Central memory CD8-positive, alpha-beta T cell (primary cell): ENCODE measurements at places on chromosomes 3 and 15.

- no peak for DNase-seq
- H3K27ac ChIP-seq = no peak overlapping the region
- no peak overlapping the region for H3K4me3 ChIP-seq
- H3K36me3 ChIP-seq = peaks cover 4% of the 10 kb centered on the region
- H3K27me3 ChIP-seq = no peaks in the 10 kb centered on the region
These were observed 123.6 kb upstream of the SKOR1 start for GRCh38 chr15:67701669-67702068.

GRCh38 chr3:138686771-138687221, 78.2 kb downstream of the FAIM start:
- peak overlapping the region; percentile 16 for H3K27ac ChIP-seq
- H3K4me1 ChIP-seq = peaks cover 8% of the 10 kb centered on the region
- DNase-seq = no peak
- H3K36me3 ChIP-seq = peaks cover 21% of the 10 kb centered on the region
- no peak overlapping the region for H3K4me3 ChIP-seq

DNA sequence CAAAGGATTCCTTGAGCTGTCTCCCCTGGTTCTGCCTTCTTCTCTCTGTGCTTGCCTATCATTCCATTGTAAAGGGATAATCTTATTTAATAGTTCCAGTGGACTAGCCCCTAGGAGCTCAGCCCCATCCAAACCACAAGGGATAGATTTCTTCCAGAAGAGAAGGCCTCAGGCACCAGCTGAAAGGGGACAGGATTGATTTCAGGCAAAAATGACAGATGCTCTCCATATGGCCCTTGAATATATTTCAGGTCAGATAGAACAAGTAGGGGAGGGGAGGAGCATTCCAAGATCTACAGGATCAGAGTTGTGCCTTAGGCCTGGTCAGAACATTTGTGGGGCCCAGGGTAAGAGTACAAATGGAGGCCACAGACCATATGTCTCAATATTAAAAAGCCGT, 85.3 kb downstream of the RPLP1 start:
- no peak for DNase-seq
- no peaks in the 10 kb centered on the region for H3K4me1 ChIP-seq
- no peak overlapping the region for H3K4me3 ChIP-seq
- H3K27ac ChIP-seq = no peak overlapping the region
- peaks cover 12% of the 10 kb centered on the region for H3K27me3 ChIP-seq

GRCh38 chr3:71979175-71979574, 194.2 kb upstream of the PROK2 start:
- H3K4me3 ChIP-seq = no peak overlapping the region
- DNase-seq = no peak
- peaks cover 53% of the 10 kb centered on the region for H3K27me3 ChIP-seq
- H3K4me1 ChIP-seq = peaks cover 9% of the 10 kb centered on the region

GRCh38 chr3:65664446-65664845, 374.3 kb downstream of the MAGI1 start:
- no peak overlapping the region for H3K27ac ChIP-seq
- no peak for DNase-seq
- no peak overlapping the region for H3K4me3 ChIP-seq
- no peaks in the 10 kb centered on the region for H3K36me3 ChIP-seq
- no peaks in the 10 kb centered on the region for H3K4me1 ChIP-seq

DNA sequence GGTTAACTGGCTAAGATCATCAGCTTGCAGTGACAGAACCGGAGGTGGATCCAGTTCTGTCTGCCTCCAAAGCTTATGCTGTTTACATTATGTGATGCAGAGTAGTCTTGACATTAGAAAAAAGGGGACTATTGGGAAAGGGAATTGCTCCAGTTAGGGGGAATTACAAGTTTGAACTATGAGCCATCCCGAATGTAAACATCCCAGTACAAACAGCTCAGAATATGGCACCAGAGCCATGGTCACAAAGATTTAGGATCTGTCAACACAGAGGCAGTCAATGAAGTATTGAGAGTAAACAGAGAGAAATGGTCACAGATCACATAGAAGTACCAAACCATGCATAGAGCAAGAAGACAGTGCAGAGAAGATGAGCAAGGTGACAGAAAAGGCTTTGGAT, 39.8 kb upstream of the CRTC3 start:
- no peak overlapping the region for H3K27ac ChIP-seq
- DNase-seq = no peak
- no peaks in the 10 kb centered on the region for H3K27me3 ChIP-seq
- peaks cover 82% of the 10 kb centered on the region for H3K36me3 ChIP-seq

GRCh38 chr3:158102242-158103080, 3.8 kb downstream of the SHOX2 start:
- peaks cover 100% of the 10 kb centered on the region for H3K27me3 ChIP-seq
- DNase-seq = no peak
- H3K4me3 ChIP-seq = no peak overlapping the region
- no peak overlapping the region for H3K27ac ChIP-seq

- DNase-seq = no peak
- H3K36me3 ChIP-seq = peaks cover 9% of the 10 kb centered on the region
- H3K27me3 ChIP-seq = peaks cover 71% of the 10 kb centered on the region
- H3K4me3 ChIP-seq = no peak overlapping the region
These were observed 150.5 kb upstream of the THBS1 start for GRCh38 chr15:39430389-39430788.

DNA sequence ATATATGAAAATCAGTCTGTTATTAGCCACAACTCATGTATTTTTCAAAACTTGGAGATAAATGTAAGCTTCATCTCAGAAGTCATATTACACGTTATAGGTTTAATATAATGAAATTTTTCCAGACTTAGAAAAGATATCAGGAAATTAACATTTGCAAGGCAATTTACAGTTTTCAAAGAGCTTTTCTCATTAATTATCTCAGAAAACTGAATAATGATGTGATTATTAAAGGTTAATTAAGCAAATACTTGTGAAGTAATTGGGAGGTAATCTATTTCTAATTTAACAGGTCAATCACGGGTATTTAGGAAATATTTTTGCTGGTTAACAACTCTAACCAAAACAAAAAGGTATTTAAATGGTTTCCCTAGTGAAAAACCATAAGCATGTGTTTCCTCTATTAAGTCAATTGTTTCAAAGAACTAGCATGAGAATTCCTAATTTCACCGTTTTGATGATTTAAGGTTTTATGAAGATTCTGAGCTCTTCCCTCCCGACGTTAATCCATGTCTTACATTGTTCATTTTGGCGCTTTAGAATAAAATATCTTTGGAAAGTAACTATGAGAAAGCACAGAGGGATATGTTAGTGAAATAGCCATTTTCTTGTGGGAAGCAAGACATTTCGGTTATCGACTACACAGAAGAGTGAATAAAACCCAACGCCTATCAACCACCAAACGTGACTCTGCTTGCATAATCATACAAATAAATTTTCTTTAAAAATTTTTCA, 1.5 kb upstream of the NEO1 start:
- H3K4me3 ChIP-seq = peak overlapping the region; percentile 87
- peak overlapping the region; percentile 18 for H3K27ac ChIP-seq
- DNase-seq = no peak
- no peaks in the 10 kb centered on the region for H3K27me3 ChIP-seq

DNA sequence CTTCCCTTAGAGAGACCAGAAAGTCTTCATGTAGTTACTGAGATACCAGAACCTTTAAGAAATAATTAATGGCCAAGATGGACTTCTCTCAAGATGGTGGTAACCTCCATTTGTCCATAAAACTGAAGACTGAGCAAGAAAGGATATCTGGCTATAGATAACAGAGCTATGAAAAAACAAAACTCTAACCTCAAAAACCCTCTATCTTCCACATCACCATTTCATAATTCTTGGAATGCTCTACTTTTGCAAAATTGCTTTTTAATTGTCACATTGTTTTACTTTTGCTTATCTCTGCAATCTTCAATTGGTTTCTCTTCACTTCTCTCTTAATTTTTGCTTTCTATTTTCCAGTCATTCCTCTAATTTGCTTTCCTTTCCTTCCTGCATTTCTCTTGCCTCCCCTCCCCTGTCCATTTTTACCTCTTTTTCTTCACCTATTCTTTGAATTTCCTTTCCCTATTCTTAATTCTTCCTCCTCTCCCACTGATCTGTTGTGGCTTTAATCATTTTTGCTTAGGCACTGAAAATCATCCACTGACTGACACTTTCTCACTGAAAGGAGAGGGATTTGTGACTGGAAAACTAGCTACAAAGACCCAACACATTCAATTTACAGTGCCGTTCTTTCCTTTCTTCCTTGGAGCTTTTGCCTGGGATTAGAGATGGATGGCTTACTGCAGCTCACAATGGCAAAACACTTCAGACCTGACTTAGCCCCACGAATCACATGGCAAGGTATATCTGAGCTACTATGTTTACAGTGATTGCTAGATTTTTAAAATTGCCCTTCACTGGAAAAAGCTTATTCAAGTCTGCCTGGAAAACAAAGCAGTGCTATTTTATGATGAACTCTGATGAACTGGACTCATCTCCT, 242.8 kb downstream of the CHST2 start:
- no peaks in the 10 kb centered on the region for H3K27me3 ChIP-seq
- peaks cover 9% of the 10 kb centered on the region for H3K4me1 ChIP-seq
- DNase-seq = no peak
- H3K27ac ChIP-seq = no peak overlapping the region
- H3K36me3 ChIP-seq = peaks cover 9% of the 10 kb centered on the region

DNA sequence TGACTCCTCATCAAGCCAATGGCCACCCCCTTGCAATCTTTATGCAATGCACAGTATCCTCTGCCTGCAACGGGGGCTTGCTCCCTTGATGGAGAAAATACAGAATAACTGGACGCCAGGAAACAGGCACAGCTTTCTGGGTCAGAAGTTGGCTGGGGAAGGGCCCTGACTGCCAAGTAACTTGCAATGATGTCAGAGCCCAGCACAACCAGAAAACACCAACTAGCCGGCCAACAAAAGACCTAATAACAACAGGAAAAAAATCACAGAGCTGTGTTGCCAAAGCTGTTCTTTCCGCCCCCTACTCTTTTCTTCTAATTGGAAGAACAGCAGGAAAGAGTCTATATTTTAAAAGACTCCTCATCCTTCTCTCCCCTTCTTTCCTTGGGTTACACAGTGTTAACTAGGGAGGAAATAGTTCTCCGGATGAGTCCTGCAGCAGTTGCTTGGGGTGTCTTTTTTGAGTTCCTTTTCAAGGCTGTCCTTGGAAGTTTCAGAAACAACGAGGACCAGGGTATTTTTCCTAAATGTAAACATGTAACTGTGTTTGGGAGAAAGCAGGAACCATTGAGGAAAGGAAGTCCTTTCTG, 1.4 kb upstream of the SEMA6D start:
- H3K27me3 ChIP-seq = peaks cover 52% of the 10 kb centered on the region
- no peak for DNase-seq
- no peak overlapping the region for H3K4me3 ChIP-seq
- no peak overlapping the region for H3K27ac ChIP-seq
- no peaks in the 10 kb centered on the region for H3K4me1 ChIP-seq

DNA sequence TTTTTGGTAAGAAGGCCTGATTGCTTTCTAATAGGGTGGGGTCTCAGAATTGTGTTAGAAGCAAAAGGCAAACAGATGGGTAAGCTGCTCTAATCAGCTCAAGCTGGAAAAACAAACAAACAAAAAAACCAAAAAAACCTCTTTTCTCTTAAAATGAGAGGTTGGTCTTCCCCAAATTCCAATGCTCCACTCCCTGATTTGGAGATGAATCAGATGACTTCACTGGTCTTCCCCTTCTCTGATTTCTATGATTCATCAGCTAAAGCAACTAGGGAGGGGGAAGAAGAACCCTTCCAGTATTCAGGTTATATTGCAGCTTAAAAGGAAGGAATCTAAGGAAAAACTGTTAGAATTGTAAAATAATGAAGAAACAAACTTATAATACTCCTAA, 9.6 kb upstream of the ANXA2 start:
- DNase-seq = no peak
- H3K27me3 ChIP-seq = no peaks in the 10 kb centered on the region
- H3K4me3 ChIP-seq = no peak overlapping the region

- H3K4me3 ChIP-seq = peak overlapping the region; percentile 95
- peak overlapping the region; percentile 99 for H3K27ac ChIP-seq
- H3K27me3 ChIP-seq = no peaks in the 10 kb centered on the region
- DNase-seq = no peak
- peaks cover 25% of the 10 kb centered on the region for H3K36me3 ChIP-seq
These were observed 1.5 kb downstream of the SERF2 start for GRCh38 chr15:43793647-43794046.

- DNase-seq = no peak
- no peaks in the 10 kb centered on the region for H3K36me3 ChIP-seq
- no peaks in the 10 kb centered on the region for H3K27me3 ChIP-seq
- no peak overlapping the region for H3K27ac ChIP-seq
- H3K4me1 ChIP-seq = no peaks in the 10 kb centered on the region
These were observed 449.0 kb upstream of the LMCD1 start for GRCh38 chr3:8052659-8053058.

GRCh38 chr15:34655326-34655725, 71.9 kb upstream of the GOLGA8B start:
- no peak overlapping the region for H3K27ac ChIP-seq
- DNase-seq = no peak

- no peaks in the 10 kb centered on the region for H3K4me1 ChIP-seq
- H3K27ac ChIP-seq = no peak overlapping the region
- no peak overlapping the region for H3K4me3 ChIP-seq
- peaks cover 2% of the 10 kb centered on the region for H3K36me3 ChIP-seq
- no peaks in the 10 kb centered on the region for H3K27me3 ChIP-seq
- DNase-seq = no peak
These were observed 39.4 kb upstream of the SMAD3 start for GRCh38 chr15:67025719-67026609.

GRCh38 chr15:88872106-88872505, 23.2 kb downstream of the HAPLN3 start:
- H3K27me3 ChIP-seq = peaks cover 18% of the 10 kb centered on the region
- no peaks in the 10 kb centered on the region for H3K4me1 ChIP-seq
- DNase-seq = no peak
- H3K27ac ChIP-seq = no peak overlapping the region
- peaks cover 5% of the 10 kb centered on the region for H3K36me3 ChIP-seq
- H3K4me3 ChIP-seq = no peak overlapping the region

GRCh38 chr3:188037965-188038581, 115.9 kb upstream of the LPP start:
- no peak overlapping the region for H3K27ac ChIP-seq
- H3K4me1 ChIP-seq = peaks cover 9% of the 10 kb centered on the region
- H3K4me3 ChIP-seq = no peak overlapping the region
- H3K36me3 ChIP-seq = no peaks in the 10 kb centered on the region

DNA sequence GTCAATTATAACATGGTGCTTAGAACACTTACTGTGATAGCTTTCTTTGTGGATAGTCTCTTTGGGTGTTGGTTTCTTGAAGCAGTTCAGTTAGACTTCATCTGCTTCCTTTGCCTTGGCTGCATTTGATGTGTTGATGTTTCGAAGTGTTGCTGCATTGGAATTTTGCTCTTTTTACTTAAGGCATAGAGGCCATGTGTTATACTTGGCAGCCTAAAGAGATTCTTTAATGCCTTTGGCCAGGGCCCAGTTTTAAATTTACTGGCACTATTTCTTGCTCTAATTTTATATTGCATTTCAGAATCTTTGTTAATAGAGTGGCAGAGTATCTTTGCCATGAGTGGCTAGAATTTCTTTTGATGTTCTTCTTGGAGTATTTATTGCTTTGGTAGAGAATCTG, 21.2 kb downstream of the NR1D2 start:
- peak overlapping the region; percentile 46 for H3K27ac ChIP-seq
- H3K27me3 ChIP-seq = no peaks in the 10 kb centered on the region
- peaks cover 79% of the 10 kb centered on the region for H3K36me3 ChIP-seq
- peaks cover 9% of the 10 kb centered on the region for H3K4me1 ChIP-seq
- no peak for DNase-seq
- H3K4me3 ChIP-seq = no peak overlapping the region

GRCh38 chr3:113297287-113297686, 85.9 kb downstream of the BOC start:
- H3K27ac ChIP-seq = no peak overlapping the region
- H3K36me3 ChIP-seq = peaks cover 3% of the 10 kb centered on the region
- H3K27me3 ChIP-seq = no peaks in the 10 kb centered on the region
- H3K4me1 ChIP-seq = no peaks in the 10 kb centered on the region
